CD4-positive, alpha-beta T cell treated with Interferon alpha-2 for 1 hour (primary cell): ENCODE measurements at places on chromosomes 12 and 14.

DNA sequence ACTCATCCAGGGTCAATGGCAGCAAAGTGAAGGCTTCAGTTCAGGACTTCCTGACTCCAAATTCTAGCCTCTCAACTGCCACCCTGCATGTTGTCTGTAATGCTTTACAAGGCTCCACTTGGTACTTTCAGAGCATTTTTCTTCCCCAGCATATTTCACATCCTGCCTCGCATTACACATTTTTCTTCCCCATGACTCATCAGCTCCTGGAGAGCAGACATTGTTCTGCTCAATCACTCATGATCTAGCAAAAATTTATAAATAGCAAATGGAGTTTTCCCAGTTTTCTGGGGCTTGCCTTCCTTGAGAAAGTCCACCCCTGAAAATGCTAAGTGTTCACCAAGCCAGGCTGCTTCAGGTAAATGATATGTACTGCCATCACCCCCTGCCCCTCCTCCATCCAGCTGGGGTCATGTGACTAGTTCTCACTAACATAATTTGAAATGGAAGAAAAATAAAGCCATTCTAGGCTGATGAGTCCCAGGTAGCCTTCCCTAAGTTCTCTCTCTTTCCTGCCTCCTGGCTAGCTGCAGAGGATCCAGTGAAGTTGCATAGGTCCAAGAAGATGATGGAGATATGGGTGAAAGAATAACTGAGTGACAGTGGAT lies 69.4 kb downstream of the ARMH4 start:
- no peak for DNase-seq

GRCh38 chr14:23460960-23461359 lies 8.5 kb upstream of the NGDN start:
- no peak for DNase-seq

- DNase-seq, result no peak
These were observed 191.6 kb downstream of the CRADD start for GRCh38 chr12:93868771-93869170.

DNA sequence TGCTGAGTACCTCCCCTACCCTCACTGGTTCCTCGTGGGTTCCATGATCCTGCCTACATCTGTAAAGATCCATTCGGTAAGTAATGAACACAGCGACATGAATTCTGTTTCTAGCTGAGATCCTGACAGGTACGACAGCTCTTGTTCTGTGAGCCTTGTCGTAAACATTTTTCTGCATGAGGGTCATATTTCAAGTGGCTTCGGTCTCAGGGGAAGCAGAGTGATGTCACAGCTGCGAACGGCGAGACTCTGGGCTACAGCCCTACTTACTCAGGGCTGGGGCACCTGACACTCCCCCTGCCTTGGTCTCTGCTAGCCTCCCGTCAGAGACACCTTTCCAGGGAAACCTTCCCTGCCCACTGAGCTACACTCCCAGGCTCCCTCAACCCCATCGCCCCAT lies 85.8 kb downstream of the RBM19 start:
- DNase-seq, result no peak

DNA sequence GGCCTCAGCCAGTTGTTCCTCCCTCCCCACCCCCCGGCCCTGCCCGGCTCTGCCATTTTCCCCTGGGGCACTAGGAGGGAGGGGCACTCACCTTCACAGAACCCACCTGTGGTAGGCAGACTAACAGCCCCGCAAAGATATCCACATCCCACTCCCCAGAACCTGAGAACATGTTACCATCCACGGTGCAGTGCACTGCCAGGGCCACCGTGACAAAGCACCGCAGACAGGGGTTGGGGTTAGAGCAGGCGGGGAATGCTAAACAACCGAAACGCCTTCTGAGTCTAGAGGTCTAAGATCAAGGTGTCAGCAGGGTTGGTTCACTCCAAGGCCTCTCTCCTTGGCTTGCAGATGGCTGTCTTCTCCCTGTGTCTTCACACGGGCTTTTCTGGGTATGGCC lies 57.4 kb upstream of the NCOR2 start:
- DNase-seq, result no peak

GRCh38 chr12:98211909-98212695 lies 303.3 kb upstream of the TMPO start:
- no peak for DNase-seq

- no peak for DNase-seq
These were observed 368.7 kb upstream of the PRICKLE1 start for GRCh38 chr12:42958291-42958674.

GRCh38 chr14:21496453-21496852 lies 14.7 kb downstream of the METTL3 start:
- no peak for DNase-seq

DNA sequence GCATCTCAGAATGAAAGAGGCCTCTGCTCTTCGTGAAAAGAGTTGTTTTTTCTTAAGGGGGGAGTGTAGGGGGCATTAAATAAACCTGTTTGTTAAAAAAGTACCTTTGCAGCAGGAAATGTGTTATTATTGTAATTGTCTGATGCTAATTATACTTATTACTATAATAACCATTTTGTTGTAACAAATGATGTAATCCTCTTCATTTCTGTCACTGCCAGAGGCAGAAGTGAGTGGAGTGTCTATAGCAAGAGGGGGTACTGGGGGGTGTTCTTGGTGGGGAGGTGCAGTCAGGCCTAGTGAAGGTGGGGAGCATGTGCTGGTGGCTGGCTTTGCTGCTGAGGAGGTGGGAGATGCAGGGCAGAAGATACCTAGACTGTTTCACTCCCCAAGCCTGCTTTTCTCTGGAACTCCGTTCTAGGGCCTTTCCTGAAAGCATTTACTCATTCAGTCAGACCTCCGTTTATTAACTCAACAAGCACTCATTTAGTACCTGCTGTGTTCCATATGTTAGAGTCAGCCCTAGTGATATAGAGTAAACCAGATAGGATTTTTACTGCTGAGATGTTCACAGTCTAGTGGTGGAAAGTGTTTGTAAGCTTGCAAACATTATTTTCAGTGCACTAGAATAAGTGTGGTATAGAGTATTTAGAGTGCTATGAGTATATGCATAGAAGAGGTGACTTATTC lies 77.5 kb upstream of the CISTR start:
- DNase-seq, result no peak

GRCh38 chr12:120229487-120230325 lies 28.8 kb upstream of the RPLP0 start:
- no peak for DNase-seq

DNA sequence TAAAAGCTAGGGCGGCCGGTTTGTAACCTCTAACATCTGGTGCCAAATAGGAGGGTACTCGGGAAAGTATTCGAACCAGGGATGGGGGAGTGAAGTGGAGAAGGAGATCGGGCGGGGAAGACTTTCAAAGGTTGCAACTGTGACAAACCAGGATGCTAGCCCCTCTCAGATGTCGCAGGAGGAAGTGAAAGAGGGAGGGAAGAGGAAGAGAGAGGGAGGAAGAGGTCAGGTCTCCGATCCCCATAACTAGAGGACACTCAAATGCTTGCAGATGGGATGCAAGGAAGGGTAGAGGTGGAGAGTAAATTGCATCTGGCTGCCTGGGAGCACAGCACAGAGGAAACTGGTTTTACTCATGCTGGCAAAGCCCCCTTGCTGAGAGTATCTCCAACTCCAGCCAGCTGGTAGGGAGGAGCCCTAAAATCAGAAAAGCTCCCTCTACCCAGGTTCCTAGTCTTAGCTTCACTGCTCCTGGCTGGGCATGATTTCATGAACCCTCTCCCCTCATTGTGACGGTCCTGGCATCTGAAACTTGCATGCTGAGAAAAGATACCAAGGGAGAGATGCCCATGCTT lies 696.7 kb upstream of the TBX3 start:
- no peak for DNase-seq
